ENCODE measurements at places on chromosomes 13 and 19.

DNA sequence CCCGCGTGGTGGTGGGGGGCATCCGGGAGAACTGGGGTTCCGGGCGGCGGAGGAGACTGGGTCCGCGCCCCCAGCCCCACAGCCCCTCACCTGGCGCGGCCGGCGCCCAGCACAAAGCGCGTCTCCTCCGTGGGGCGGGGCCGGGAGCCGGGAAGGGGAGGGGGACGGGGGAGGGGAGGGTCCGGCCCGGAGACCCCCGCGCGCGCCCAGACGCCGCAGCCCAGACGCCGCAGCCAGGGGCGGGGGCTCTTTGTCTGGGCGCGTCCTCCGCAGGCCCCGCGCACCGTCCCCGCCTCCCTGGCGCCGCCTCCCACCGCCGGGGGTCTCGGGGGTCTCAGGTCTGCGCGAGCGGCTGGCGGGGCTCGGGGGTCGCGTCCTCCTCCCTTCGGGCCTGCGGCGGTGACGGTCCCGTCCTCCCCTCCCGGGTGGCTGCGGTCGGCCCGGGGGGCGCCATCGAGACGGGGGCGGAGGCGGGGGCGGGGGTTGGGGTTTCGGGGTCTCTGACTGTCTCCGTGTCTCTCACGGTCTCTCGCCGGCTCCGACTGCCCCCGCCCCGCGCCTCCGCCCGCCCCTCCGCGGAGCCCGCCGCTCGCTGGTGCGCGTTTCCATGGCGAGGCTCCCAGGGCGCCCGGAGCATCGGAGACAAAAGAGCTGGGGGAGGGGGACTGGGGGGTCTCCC, at the start of gene PLPPR3:
PLPPR3 (minus strand) TSS at position 131 of the 679 bp plus-strand sequence. CDS start 396 bp downstream, outside the sequence.
- no peak for DNase-seq

DNA sequence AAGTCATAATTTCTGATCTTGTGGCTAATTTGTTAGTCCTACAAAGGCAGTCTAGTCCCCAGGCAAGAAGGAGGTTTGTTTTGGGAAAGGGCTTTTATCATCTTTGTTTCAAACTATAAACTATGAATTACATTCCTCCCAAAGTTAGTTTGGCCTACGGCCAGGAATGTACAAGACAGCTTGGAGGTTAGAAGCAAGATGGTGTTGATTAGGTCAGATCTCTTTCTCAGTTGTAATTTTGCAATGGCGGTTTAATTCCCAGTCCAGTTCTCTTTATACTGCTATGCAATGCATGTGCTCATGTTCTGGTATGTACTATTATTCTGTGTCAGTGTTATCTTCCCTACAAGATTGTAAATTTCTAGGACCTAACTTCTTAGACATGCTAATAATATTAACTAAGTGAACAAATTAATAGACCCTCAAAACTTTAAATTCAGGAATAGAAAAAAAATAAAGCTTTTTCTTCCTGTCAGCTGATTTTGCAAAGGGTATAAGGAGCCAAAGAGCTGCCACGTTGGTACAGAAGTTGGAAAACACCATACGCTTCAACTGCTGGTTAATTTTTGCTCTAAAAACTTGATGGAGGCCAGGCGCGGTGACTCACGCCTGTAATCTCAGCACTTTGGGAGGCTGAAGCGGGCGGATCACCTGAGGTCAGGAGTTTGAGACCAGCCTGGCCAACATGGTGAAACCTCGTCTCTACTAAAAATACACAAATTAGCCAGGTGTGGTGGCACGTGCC, 1.3 kb upstream of the DNAJC15 start:
- DNase-seq, result peak; percentile 92

- no peak for DNase-seq
These were observed 7.6 kb downstream of the ALOX5AP start for GRCh38 chr13:30742901-30743300.

GRCh38 chr19:34217952-34218817, 36.2 kb upstream of the GARRE1 start:
- DNase-seq, result peak; percentile 98

DNA sequence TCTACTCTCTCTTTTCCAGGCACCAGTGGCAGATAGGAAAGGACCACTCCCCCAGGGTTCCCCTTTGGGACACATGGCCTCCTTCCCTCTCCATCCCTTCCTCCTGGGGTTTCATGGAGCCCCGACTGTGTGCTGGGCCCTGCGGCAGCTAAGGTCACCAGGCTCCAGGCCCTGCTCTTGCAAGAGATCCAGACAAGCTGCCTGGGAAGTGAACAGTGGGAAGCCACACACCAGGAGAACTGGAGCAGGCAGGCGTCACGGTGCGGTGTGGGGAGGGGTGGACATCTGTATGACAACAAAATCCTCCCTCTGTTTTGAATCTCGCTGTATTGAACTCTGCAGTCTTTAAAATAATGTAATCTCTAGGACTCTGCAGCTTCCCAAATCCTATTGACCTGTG, 330.1 kb downstream of the UQCRFS1 start:
- no peak for DNase-seq

GRCh38 chr13:103039183-103039582, 27.0 kb downstream of the SLC10A2 start:
- DNase-seq, result no peak

DNA sequence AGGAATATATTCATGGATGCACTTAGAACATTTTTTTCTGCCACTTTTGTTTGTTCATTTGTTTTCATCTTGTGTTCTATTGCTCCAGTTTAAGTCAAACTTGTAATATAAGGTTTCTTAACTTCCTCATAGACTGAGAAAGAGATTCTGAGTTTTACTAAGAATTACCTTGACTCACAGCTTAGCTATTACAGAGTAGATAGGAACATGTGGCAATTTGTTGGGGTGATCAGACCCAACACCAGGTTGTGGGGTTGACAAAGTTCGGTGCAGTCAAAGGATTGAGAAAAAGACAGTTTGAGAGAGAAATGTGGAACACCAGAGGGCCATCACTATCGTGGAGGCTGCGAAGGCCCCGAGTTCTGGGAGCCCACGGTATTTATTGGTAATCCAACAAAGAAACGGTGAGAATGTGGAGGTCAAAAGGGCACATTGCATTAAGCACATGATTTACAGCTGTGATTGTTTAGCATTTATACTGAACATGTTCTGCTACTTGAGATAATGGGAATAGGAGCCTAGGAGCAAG, 2526.0 kb downstream of the PCDH9 start:
- DNase-seq, result no peak

DNA sequence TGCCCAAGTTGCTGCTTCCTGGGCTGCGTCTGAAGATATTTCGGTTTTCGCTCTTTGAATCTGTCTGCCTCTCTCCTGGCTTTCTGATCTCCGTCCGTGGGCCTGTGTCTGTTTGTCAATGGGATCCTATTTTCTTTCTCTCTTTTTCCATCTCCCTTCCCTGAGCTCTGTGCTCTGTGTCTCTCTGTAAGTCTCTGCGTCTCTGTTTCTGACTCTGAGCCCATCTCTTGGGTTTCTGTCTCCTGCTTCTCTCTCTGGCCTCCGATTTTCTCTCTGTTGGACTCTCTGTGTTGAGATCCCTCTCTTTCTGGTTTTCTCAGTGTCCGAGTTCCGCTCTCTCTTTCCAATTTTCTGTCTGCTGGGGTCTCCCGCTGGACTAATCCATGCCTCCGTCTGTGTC, 1.7 kb downstream of the PRKCG start:
- DNase-seq, result no peak

DNA sequence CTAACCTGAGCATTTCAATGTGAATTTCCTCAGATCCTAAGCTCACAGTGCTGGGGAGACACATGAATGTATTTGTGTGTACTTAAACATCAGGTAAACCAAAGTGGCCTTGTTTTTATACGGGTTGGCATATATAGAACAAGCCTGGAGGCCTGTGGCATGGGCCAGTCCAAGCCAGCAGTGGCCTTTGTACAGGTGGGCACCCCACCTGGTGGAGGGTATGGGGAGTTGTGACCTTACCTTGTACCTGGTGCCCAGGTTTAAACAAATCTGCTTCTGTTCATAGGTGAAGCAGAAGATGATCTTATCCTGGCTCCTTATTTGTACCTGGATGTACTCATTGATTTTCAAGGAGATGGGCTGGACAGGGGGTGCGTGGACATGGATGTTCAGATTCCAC, 71.0 kb downstream of the ERICH6B start:
- DNase-seq, result no peak

DNA sequence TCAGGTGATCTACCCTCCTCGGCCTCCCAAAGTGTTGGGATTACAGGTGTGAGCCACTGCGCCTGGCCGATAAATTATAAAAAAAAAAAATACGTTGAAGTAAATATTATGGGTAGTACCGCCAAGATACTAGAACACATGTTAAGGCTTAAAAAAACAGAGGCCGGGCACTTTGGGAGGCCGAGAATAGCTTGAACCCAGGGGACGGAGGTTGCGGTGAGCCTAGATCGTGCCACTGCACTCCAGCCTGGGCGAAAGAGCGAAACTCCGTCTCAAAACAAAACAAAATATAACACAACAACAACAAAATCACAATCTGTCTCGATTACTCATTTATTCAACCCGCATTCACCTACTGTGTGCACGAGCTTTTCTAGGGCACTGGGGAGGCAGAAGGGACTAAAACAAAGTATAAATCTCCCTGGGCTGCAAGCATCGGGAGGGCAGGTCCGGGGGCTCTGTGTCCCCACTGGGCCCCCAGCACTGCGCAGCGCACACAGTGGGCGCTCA, 1.3 kb upstream of the BICRA start:
- no peak for DNase-seq

- DNase-seq, result no peak
These were observed 423.5 kb upstream of the ATXN8OS start for GRCh38 chr13:69683921-69684686.

- DNase-seq, result no peak
These were observed 80.3 kb upstream of the FLT1 start for GRCh38 chr13:28575200-28575599.

GRCh38 chr19:19305066-19305465, 15.2 kb downstream of the SUGP1 start:
- no peak for DNase-seq
